Smooth muscle cell of the pulmonary artery (primary cell): ENCODE measurements at places on chromosomes 16 and 17. TPM values are rescaled to one million over a fixed set of nuclear protein-coding genes. Genes with fewer than 3 reads are reported as not detected.

RBFOX1 gene
- total RNA-seq = not detected in 2 replicates

KRTAP9-8 gene
- not detected in 2 replicates for total RNA-seq

CTRB1 gene
- total RNA-seq = not detected in 2 replicates

HES7 gene
- total RNA-seq = 0.13 TPM in 1 of 2 replicates, not detected in the other

TNFSF13 gene
- total RNA-seq = 1.4 and 2.4 TPM in 2 replicates

MLYCD gene
- total RNA-seq = 3.4 and 3.8 TPM in 2 replicates

TBC1D3C gene
- 0.39 TPM in 1 of 2 replicates, not detected in the other for total RNA-seq

SSTR5 gene
- total RNA-seq = not detected in 2 replicates

KRT33B gene
- not detected in 2 replicates for total RNA-seq

SLC9A5 gene
- total RNA-seq = 3.4 and 4.2 TPM in 2 replicates

DLX4 gene
- not detected in 2 replicates for total RNA-seq

HOXB3 gene
- total RNA-seq = 8.4 and 11.1 TPM in 2 replicates

NDUFB10 gene
- 123 and 126 TPM in 2 replicates for total RNA-seq

ZNF423 gene
- 5.7 and 18.6 TPM in 2 replicates for total RNA-seq

RASL10B gene
- 2.0 and 3.0 TPM in 2 replicates for total RNA-seq
